ENCODE measurements at places on chromosomes 6 and 20. TPM values are rescaled to one million over a fixed set of nuclear protein-coding genes. Genes with fewer than 3 reads are reported as not detected.

The SLC44A4 gene
- polyA plus RNA-seq = not detected

DNA sequence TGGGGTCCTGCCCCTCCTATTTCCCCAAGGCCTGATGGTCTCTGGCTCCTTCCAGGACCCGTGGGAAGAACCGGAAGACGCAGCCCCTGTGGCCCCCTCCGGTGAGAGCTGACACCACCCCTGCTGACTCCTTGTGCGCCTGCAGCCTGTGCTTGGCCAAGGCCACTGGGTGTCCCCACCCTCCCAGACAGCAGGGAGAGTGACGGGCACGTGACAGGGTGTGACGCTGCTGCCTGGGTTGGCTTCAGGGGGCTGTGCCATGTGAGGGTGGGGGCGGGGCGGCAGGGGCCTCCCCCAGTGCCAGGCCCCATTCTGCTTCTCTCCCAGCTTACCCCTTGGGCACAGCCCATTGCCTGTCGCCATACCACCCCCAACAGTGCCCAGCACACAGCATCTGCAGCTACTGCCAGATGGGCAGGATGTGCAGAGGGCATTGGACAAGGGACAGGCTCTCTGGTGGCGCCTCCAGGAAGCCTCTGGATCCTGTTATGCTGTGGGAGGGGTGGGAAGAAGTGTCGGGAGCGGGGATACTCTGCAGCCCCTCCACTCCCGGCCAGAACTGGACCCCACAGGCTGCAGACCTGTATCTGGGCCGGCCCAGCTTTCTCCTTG, 2.9 kb downstream of the BIRC7 start:
- no peak for DNase-seq

DNA sequence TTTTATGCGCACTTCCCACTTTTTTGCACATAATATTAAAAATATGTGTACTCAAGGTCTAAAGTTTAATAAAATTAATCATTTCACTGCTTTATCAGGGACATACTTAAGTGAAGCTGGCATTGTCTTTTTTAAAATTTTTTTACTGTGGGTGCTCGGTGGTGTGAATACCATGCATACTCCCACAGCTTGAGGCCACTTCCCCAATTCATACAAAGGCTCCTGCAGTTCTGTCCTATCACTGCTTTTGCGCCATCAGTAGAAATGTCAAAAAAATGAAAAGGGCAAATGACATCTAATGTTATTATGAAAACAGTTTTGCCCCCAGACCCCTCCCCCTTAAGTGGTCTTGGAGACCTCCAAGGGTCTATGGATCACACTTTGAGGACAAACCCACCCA, 464.1 kb upstream of the ARID1B start:
- DNase-seq = no peak

DNA sequence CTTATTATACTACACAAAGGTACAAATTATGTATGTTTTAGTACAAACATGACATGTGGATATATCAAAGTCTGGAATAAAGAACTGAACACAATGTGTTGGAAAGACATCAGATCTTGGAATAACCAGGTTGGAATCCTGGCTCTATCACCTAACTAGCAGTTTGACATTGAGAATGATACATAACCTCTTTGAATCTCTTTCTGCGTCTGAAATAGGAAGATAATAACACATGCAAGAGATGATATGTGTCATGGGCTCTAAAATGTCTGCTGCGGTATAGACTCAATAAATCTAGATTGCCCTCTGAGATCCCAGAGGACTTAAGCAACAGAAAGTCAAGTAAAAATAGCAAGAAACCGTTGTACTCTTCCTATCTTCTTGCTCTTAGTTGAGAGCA, 66.8 kb upstream of the CCN2 start:
- DNase-seq = no peak

GRCh38 chr6:79911992-79912391, 35.4 kb downstream of the ELOVL4 start:
- no peak for DNase-seq

DNA sequence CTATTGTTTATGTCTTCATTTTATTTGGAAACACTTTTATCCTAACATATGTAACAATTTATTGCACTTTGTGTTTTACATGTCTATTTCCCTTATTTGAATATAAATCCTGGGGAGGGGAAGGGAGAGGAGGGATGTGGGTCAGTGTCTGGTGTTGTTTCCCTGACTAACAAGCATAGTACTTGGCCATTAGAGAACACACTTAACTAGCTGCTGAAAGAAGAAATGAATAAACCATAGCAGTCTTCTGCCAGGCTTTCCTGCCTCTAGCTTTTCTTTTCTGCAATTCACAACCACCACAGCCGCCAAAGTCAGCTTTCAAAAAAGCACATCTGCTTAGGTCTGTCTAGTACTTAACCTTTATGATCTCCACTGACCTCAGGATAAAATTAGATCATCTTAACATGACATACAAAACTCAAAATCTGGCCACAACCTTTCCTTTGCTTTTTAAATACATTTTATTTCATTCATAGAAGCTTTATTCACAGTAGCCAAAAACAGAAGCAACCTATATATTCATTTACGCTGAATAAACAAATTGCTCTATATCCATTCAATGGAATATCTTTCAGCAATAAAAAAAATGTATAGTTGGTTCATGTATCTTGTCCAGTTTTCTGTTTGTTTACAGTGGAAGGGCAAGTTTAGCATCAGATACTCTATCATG, 16.3 kb downstream of the PDSS2 start:
- no peak for DNase-seq

DNA sequence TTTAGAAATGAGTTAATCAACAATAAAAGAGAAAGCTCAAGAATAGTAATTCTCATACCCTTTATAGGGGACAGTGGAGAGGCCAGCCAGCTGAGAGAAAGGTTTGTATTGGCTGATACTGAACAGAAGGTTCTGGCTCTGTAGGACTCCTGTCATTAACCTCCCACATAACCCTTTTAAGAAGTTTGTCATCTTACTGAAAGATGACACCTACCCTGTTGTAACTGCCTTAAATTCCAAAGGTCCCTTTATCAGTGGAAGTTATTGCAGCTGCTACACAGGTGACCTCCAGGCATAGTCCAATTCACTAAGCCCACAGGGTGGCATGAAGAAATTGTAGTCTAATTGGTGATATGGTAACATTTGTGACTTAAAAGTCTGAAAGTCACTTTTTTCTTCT, 790.1 kb downstream of the TENT5A start:
- DNase-seq = no peak

The HMGN3 gene
- polyA plus RNA-seq = 219 TPM

- DNase-seq = peak; percentile 63
These were observed 48.7 kb downstream of the PDYN start for GRCh38 chr20:1945134-1945618.

The HCRTR2 gene
- polyA plus RNA-seq = not detected

DNA sequence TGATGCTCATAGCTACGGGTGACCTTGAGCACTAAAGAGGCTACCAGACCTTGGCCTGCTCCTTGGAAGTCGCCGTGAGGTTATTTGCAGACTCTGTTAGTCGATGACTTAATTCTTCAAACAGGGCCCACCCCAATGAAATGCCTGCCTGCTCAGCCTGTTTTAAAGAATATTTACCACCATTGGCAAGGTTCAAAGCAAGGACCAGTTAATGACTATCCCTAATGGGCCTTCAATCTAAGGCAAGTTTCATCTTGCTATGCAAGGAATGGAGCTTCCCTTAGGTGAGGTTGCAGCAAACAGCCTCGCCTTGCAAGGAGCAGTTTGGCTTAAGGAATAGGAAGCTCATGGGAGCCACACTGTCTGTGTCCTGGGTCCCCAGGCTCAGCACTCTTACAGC, 22.9 kb upstream of the SPO11 start:
- DNase-seq = no peak

The RUNX2 gene
- 0.54 TPM for polyA plus RNA-seq

GRCh38 chr6:166633732-166634535, 6.9 kb upstream of the RPS6KA2 start:
- DNase-seq = peak; percentile 76

DNA sequence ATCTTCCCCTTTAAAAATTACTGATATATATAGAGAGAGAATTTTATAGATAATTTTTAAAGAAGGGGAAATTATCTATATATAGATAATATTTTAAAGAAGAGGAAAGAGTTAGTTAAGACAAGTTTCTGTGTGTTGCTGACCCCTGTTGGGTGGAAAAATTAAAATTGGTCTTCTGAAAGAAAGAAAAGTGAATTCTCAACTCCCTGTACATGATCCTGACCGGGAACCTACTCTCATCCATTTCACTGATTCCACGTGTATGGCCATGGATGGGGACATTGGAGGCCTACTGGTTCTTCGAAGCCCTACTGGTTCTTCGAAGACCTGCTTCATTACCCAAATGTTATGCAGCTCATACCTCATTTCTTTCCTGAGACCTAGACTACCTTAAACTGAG, 53.0 kb upstream of the TCF21 start:
- no peak for DNase-seq

DNA sequence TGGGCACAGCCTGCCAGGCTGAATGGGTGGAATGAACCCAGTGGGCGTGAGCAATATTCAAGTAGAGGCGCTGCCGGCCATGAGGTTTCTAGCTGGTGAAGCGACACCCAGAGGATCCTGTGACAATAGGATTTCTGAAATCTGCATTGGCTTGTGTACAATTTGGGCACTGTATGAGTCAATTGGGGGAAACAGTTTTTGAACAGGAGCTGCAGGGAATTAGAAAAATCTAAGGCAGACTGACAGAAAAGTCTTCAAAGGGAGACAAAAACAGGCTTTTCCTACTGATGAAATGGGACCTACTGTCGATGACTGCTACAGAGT, 148.8 kb upstream of the PROKR2 start:
- DNase-seq = no peak

The GMDS gene
- 4.9 TPM for polyA plus RNA-seq

The TP53INP2 gene
- polyA plus RNA-seq = 54.6 TPM

The PCMT1 gene
- 243 TPM for polyA plus RNA-seq

- DNase-seq = no peak
These were observed 7.6 kb downstream of the SRSF12 start for GRCh38 chr6:89110284-89110683.

DNA sequence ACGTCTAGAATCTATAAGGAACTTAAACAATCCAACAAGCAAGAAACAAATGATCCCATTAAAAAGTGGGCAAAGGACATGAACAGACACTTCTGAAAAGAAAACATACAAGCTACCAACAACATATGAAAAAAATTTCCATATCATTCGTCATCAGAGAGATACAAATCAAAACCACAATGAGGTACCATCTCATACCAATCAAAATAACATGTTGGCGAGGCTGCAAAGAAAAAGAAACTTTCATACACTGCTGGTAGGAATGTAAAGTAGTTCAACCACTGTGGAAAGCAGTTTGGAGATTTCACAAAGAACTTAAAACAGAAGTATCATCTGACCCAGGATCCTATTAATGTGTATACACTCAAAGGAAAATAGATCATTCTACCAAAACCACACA, 243.9 kb upstream of the RUNX2 start:
- no peak for DNase-seq

GRCh38 chr6:150336299-150336698, 32.5 kb upstream of the IYD start:
- no peak for DNase-seq

DNA sequence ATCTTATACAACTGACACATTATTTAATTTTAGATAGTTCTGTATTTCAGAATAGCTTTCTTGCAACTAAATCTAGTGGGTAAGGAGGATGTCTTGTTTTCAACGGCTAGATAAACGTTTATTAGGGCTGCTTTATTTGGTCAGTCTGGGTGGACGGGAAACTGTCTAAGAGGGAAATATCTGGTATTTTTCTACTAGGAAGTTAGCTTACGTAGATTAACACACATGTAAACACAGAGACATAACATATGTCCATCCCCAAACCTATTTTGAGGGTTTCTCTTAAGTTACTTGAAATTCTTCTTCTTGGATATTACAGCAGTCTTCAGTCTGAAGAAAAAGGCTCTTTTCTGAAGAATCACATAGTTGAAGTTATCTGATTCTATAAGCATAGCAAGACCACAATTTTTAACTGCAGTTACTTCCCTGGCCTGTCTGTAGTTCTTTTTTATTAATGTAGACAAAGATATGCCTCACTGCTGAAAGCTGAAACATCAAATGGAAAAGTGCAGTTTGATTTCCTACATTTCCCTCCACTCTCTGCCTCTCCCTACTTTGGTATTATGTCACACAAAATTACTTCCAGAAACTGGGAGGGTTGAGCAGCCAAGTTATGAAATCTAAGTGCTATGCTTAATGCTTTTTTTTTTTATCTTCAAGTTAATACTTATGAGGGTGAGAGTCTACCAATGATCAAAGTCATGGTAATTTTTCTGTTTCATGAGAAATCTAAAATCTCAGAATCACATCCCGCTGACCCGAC, 37.4 kb downstream of the PLAGL1 start:
- no peak for DNase-seq

All from heart left ventricle (tissue), 16 donors.